SK-N-SH (cell line): ENCODE measurements at places on chromosomes 6 and 20. TPM values are rescaled to one million over a fixed set of nuclear protein-coding genes. Genes with fewer than 3 reads are reported as not detected.

- no peaks in the 10 kb centered on the region for H3K27me3 ChIP-seq
- no peak for DNase-seq
- peaks cover 3% of the 10 kb centered on the region for H3K4me1 ChIP-seq
- H3K36me3 ChIP-seq: peaks cover 7% of the 10 kb centered on the region
- no peak overlapping the region for H3K4me3 ChIP-seq
These were observed 113.2 kb downstream of the PRDM1 start for GRCh38 chr6:106199331-106199730.

DNA sequence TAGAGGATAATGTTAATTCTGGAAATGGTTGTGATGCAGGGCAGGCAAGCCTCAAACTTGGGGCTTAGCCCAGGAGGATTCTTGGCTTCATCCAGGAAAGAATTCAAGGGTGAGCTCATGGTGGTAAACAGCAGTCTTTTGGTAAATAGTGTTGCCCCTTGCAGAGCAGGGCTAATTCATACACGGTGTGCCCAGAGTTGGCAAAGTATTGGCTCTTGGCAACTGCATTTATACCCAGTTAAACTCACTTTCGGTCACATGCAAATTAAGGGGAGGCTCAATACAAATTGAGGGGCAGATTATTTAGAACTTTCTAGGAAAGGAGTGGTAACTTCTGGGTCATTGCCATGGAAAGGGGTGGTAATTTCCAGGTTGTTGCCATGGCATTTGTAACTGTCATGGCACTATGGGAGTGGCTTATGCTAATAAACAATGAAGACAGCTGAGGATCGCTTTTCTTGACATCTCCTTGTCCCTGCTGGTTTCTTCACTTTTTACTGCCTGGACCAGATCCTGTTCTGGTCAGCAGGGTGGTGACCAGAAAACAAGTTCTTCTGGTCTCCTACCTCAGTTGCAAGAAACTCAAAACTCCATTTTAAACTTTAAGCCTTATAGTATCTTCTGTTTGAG is 3.9 kb upstream of the OTOR start:
- H3K27ac ChIP-seq: no peak overlapping the region
- H3K4me1 ChIP-seq: peaks cover 3% of the 10 kb centered on the region
- no peak overlapping the region for H3K4me3 ChIP-seq
- no peaks in the 10 kb centered on the region for H3K27me3 ChIP-seq

C20orf141 gene
- polyA plus RNA-seq: 1.1 and 1.2 TPM in 2 replicates

TASP1 gene
- 5.9 and 8.3 TPM in 2 replicates for polyA plus RNA-seq

KIF6 gene
- polyA plus RNA-seq: 0.13 and 0.18 TPM in 2 replicates

KIF25 gene
- polyA plus RNA-seq: not detected in 2 replicates

LST1 gene
- not detected in 2 replicates for polyA plus RNA-seq

GRCh38 chr6:33320315-33321181 is 3.0 kb upstream of the ZBTB22 start:
- H3K4me1 ChIP-seq: peaks cover 35% of the 10 kb centered on the region; the same call in 1 of the 2 replicates
- no peak for DNase-seq
- H3K4me3 ChIP-seq: peak overlapping the region; percentile 91
- peaks cover 19% of the 10 kb centered on the region for H3K36me3 ChIP-seq
- peak overlapping the region; percentile 54 for H3K27ac ChIP-seq
- H3K27me3 ChIP-seq: no peaks in the 10 kb centered on the region

- no peak overlapping the region for H3K4me3 ChIP-seq
- no peak for DNase-seq
- no peaks in the 10 kb centered on the region for H3K36me3 ChIP-seq
- H3K27ac ChIP-seq: no peak overlapping the region
- H3K27me3 ChIP-seq: no peaks in the 10 kb centered on the region
- peaks cover 4% of the 10 kb centered on the region; the same call in 1 of the 2 replicates for H3K4me1 ChIP-seq
These were observed 236.8 kb upstream of the MAN1A1 start for GRCh38 chr6:119586250-119586882.

OPN5 gene
- polyA plus RNA-seq: not detected in 2 replicates

SNRNP48 gene
- 4.3 and 5.7 TPM in 2 replicates for polyA plus RNA-seq

GRCh38 chr6:1665214-1665613 is 55.5 kb downstream of the FOXC1 start:
- DNase-seq: no peak
- H3K4me3 ChIP-seq: no peak overlapping the region
- no peaks in the 10 kb centered on the region for H3K36me3 ChIP-seq
- no peak overlapping the region for H3K27ac ChIP-seq
- H3K4me1 ChIP-seq: 0 out of 2 replicates have a peak, but pooled peaks cover under 1% of the 10 kb centered on the region

SAMD5 gene
- not detected in 2 replicates for polyA plus RNA-seq

- H3K4me3 ChIP-seq: no peak overlapping the region
- H3K27ac ChIP-seq: no peak overlapping the region
- no peaks in the 10 kb centered on the region for H3K36me3 ChIP-seq
- H3K4me1 ChIP-seq: no peaks in the 10 kb centered on the region
- H3K27me3 ChIP-seq: no peaks in the 10 kb centered on the region
These were observed 117.0 kb upstream of the EDN1 start for GRCh38 chr6:12173181-12173580.

- no peak for DNase-seq
- no peaks in the 10 kb centered on the region for H3K27me3 ChIP-seq
- H3K4me1 ChIP-seq: peaks cover 7% of the 10 kb centered on the region; the same call in 1 of the 2 replicates
- H3K36me3 ChIP-seq: 0 out of 2 replicates have a peak, but pooled peaks cover 2% of the 10 kb centered on the region
- no peak overlapping the region for H3K27ac ChIP-seq
These were observed 281.9 kb downstream of the UTRN start for GRCh38 chr6:144566868-144567615.

MEI4 gene
- not detected in 2 replicates for polyA plus RNA-seq

DNA sequence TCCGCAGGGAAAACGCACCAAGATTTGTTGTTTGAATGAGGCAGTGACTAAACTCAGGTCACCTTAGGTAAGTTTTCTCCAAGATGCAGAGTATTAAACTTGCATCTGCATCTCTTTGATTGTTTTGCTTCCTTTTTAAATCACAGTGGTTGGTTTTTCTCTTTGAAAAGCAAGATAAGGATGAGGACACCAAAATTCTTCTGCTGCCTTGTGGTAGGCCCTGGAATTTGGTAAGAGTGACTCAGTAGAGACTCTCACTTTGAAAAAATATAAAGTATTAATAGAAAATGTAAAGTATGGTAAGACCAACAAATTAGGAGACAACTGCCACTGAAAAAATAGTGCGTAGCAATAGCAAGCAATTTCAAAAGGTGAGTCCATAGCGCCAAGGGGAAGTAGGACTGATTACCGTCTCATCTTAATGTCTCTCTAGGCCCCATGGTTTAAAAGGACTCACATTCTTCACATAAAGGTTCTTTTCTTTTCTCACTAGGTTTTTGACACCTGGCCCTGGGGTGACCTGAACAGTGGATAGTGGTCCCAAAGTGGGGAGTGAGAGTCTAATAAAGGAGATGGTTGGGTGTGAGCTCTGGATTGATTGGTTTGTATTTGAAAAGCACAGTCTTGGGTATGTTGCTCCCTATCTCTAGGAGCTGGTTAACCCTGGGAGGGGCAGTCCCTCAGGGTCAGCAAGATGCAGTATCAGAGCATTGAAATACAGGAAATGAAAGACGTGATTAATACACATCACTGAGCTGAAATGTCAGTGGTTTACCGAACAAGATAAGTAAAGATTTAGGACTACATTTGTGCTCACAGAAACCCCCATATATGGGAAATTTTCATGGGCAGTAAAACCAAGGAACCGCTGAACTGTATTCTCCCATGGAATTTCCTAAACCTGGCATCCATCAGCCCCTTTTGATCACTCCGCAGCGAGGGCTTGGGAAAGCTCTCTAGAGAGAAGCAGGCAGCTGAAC is 221.2 kb downstream of the SLC24A3 start:
- peaks cover 9% of the 10 kb centered on the region; the same call in 1 of the 2 replicates for H3K27me3 ChIP-seq
- H3K4me1 ChIP-seq: no peaks in the 10 kb centered on the region

GRCh38 chr20:45096781-45097180 is 4.1 kb downstream of the KCNS1 start:
- no peak overlapping the region for H3K27ac ChIP-seq
- no peak overlapping the region for H3K4me3 ChIP-seq
- H3K36me3 ChIP-seq: no peaks in the 10 kb centered on the region
- no peak for DNase-seq
- H3K4me1 ChIP-seq: peaks cover 4% of the 10 kb centered on the region; the same call in 1 of the 2 replicates

PM20D2 gene
- 6.2 and 8.4 TPM in 2 replicates for polyA plus RNA-seq

DNA sequence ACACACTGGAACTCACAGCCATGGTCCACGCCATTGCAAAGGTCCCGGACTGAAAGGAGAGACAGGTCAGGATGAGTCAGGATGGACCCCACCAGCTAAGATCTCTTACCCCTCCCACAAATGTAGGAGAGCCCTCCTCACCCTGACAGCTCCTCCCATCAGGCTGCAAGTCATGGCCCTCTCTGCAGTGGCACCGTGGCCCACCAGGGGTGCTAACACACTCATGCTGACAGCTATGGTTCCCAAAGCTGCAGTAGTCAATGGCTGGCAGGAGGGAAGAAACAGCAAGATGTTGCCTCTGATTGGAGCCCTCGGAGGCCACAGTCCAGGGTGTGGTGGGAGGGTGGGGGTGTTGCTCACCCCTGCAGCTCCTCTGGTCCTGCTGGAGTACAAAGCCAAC is 5.7 kb upstream of the RBPJL start:
- no peaks in the 10 kb centered on the region; the same call in 1 of the 2 replicates for H3K4me1 ChIP-seq
- H3K27ac ChIP-seq: no peak overlapping the region
- DNase-seq: peak; percentile 79
- no peaks in the 10 kb centered on the region for H3K36me3 ChIP-seq
- H3K4me3 ChIP-seq: no peak overlapping the region

TCF21 gene
- not detected in 2 replicates for polyA plus RNA-seq

DNA sequence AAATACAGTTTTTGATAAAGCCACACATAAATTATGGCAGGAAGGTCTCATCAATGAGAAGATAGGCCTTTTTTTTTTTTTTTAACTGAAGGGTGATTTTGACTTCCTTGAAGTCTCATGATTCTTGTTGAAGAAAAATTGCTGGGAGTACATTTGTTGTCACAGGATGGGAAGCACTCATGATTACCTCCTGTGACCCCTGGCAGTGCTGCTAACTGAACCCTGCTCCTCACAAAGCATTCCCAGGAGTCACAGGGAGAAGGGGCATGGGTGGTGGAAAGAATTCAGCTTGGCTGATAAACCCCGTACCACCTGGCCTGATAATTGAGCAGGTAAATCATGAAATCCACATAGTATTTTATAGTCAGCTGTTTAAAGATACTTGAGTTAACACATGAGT is 86.9 kb downstream of the CD109 start:
- H3K4me1 ChIP-seq: no peaks in the 10 kb centered on the region; the same call in 1 of the 2 replicates
- H3K27ac ChIP-seq: no peak overlapping the region
- H3K4me3 ChIP-seq: no peak overlapping the region
- no peaks in the 10 kb centered on the region for H3K27me3 ChIP-seq
- DNase-seq: no peak

- no peak overlapping the region for H3K27ac ChIP-seq
- no peaks in the 10 kb centered on the region for H3K27me3 ChIP-seq
- no peak overlapping the region for H3K4me3 ChIP-seq
These were observed 121.3 kb downstream of the TFAP2B start for GRCh38 chr6:50939931-50940330.

DNA sequence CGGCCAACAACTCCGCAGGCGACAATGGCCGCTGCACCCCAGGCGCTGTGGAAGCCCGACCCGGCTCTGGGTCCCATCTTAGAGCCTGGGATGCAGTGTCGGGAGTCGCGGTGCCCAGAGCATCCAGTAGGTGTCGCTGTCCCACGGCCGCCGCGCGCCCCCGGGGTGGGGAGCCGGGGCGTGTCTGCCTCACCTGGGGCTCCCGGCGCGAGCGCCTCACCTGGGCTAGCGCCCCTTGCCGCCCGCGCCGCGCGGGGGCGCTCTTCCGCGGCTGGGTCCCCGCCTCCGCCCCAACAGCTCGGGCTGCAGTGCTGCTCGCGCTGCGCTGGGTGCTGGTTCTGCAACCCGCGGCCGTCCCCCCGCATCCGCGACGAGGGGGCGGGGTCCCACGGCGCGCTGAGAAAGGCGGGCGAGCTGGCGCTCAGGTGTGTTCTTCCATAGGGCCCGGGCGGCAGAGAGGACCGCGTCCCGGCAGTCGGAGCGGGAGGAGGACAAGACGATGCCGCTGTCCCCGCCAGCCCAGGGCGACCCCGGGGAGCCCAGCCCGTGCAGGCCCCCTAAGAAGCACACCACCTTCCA is at the start of gene CRYBG1:
Gene CRYBG1 (plus strand): TSS at position 308 of the 579 bp plus-strand sequence. CDS start 192 bp downstream, at position 500.
- peak within 1 kb of the TSS; percentile 54 for H3K4me3 ChIP-seq
- no peaks in the 10 kb centered on the region for H3K4me1 ChIP-seq
- H3K36me3 ChIP-seq: no peaks in the 10 kb centered on the region
- no peak within 1 kb of the TSS for H3K27ac ChIP-seq
- DNase-seq: peak; percentile 92

RNGTT gene
- 3.3 and 4.0 TPM in 2 replicates for polyA plus RNA-seq

PPP2R5D gene
- 37.6 and 38.6 TPM in 2 replicates for polyA plus RNA-seq

RUNX2 gene
- polyA plus RNA-seq: 3.5 and 4.4 TPM in 2 replicates

GTSF1L gene
- not detected in 2 replicates for polyA plus RNA-seq

CPXM1 gene
- 58.3 and 99.9 TPM in 2 replicates for polyA plus RNA-seq

HMGCLL1 gene
- 0.05 TPM in 1 of 2 replicates, not detected in the other for polyA plus RNA-seq

SMLR1 gene
- 0.03 TPM in 1 of 2 replicates, not detected in the other for polyA plus RNA-seq

FAXC gene
- polyA plus RNA-seq: 9.0 and 9.1 TPM in 2 replicates

PPP1R16B gene
- polyA plus RNA-seq: 0.28 and 0.91 TPM in 2 replicates
